ENCODE measurements at places on chromosomes 3 and 15.

DNA sequence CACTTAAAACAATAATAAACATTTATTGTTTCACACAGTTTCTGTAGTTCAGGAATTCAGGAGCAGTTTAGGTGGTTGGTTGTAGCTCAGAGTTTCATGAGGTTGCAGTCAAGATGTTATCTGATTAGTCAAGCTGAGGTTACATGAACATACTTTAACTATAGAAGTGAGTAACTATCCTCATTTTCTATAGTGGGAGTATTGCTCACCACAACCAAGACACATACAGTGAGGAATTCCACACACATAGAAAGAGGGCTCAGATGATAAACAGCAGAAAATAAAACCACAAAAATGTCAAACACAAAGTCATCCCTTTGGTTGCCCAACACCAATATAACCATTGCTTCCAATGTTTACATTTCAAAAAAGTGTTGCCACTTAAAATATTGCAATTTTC is 13.6 kb downstream of the SCN11A start:
- DNase-seq: no peak

- peak; percentile 20 for DNase-seq
Measured at GRCh38 chr15:70023064-70023768, 74.5 kb downstream of the TLE3 start.

GRCh38 chr15:98174286-98174685 is 213.8 kb downstream of the ARRDC4 start:
- no peak for DNase-seq

DNA sequence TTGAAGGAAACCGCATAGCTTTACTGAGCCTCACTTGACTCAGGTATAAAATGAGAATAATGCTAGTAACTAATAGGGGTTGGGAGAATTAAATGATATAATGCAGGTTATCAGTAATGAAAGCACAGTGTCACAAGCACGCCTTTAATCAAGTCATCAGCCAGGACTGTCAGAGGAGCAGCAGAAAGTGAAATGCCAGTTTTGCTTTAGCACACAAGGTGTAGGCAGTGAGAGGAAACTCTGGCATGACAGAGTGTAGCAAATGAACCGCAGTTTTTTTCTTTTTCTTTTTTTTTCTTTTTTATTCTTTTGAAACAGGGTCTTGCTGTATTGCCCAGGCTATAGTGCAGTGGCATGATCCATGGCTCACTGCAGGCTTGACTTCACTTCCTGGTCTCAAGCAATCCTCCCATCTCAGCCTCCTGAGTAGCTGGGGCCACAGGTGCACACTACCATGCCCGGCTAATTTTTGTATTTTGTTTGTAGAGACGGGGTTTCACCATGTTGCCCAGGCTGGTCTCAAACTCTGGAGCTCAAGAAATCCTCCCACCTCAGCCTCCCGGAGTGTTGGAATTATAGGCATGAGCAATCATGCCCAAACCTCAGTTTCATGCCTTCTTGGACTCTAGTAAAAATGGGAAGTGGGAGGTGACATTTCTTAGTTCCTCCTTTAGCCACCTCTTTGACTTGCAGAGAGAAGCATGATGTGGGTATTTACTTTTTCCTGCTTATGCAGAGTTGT is 9.7 kb upstream of the SCAANT1 start:
- no peak for DNase-seq

DNA sequence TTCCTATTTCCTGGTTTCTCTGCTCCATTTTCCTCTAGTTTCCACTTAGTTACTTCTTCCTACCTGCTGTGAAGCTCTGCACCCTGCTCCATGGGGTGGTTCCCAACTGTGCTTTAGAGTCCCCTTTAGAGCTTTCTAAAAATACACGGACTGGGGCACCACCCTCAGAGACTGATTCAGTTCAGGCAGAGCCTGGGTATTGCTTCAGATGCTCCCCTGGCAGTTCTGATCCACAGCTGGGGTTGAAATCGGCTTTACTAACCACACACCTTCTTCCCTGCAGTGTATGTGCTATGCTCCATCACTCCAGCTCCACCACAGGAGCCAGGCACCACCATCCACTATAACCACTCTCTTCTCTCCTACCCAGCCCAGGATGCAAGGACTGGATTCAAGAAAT is 12.6 kb downstream of the ANP32A start:
- DNase-seq: no peak

GRCh38 chr3:175029828-175030227 is 170.7 kb downstream of the NAALADL2 start:
- no peak for DNase-seq

DNA sequence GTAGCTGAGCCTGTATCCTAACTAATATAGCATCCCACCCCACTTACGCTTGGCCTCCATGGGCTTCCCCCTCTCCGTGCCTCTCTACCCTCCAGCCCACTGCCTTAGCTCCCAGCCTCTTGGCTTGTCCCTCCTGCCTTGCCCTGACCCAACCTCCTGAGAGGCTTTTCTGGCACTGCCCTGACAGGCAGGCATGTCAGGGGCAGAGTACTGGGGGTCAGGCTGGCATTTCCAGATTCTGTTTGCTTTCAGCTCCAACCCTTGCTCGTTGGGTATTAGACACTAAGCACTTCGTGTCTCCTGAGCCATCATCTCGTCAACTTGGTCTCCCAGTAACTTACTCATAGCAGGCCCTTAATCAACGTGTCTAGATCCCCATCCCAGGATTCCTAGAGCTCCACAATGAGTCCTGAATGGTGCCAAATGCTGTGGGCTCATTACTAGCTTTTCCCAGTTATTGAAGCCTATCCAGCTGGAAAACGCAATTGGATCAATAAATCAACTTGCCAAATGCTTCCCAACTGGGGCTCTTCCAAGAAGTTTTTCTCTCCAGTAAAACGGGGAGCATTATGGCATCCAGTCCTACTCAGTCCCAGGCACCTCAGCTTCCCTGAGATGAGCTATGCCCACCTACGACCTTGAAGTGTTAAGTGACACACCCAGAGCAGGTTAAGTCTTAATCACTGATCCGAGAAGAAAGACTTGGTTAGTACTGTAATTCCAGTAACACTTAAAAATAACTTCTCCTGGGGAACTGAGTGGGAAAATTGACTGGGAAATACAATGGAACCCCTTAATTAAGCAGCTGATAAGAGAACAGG is 78.5 kb upstream of the DLG1 start:
- no peak for DNase-seq

- DNase-seq: no peak
Measured at GRCh38 chr15:100129677-100130076, 212.1 kb downstream of the ADAMTS17 start.

- no peak for DNase-seq
Measured at GRCh38 chr3:52205727-52206372, 7.9 kb downstream of the ALAS1 start.

DNA sequence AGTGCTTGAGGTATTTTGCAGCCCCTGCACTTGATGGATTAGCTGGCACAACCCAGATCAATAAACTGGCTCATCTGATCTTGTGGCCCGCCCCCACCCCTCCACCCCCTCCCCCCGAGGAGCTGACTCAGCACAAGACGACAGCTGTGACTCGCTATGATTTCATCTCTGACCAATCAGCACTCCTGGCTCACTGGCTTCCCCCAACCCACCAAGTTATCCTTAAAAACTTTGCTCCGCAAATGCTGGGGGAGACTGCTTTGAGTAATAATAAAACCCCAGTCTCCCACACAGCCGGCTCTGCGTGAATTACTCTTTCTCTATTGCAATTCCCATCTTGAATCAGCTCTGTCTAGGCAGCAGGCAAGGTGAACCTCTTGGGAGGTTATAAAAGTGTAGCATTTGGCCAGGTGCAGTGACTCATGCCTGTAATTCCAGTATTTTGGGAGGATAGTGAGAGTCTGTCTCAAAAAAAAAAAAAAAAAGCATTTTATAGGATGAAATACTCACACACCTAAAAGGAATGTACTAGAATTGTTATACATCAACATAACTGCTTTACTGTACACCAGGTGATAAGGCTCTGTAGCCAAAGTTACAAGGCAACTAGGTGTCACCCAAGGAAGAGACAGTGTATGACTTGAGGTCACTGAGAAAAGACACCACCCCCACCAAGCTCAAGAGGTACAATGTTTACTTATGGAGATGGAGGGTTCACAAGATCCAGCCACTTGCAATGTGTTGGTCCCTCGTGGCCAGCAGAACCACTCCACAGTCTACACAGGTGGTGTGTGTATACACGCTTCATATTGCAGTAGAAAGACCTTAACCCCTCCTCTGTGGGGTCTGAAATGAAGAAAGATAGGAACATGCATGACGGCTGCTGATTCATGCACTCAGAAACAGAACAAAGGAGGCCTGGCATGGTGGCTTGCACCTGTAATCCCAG is 8.6 kb downstream of the ZNF445 start:
- peak; percentile 14 for DNase-seq

GRCh38 chr15:40253167-40253790 is 14.4 kb downstream of the PAK6 start:
- DNase-seq: no peak

- no peak for DNase-seq
Measured at GRCh38 chr3:15820911-15821310, 23.1 kb upstream of the ANKRD28 start.

DNA sequence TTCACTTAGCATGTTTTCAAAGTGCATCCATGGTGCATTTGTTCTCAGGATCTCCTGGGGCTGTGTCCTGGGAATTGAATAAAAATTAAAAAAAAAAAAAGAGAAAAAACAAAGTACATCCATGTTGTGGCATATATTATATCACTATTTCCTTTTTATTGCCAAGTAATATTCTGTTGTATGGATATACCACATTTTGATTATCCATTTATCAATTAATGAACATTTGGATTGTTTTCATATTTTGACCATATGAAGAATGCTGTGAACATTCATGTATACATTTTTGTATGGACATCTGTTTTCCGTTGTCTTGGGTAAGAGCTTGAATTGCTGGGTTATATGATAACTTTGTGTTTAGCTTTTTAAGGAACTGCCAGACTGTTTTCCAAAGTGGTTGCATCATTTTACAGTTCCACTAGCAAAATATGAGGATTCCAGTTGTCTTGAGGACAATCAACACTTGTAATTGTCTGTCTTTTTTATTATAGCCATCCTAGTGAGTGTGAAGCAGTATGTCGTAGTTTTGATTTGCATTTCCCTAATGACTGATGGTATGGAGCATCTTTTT is 44.5 kb downstream of the CTDSPL2 start:
- no peak for DNase-seq

DNA sequence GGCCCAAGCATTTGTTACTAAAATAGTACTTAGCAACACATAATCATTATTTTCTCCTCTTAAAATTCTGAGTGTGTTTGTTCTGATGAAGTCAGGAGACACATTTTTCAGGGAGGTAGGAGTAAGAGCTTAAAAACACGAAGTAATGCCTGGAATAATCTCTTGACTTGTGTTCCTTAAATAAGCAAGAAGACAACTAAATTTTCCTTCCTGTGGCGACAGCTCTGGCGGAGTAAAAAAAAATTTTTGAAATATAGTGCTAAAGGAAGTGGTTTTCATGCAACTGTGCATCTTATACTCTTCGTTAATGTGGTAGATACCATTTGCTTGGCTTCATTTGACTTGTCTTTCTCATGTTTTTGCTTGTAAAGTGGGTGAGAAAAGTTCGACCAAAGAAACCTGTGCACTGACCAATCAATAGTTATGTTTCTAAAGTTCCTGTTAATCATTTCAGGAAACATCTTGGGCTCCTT is 11.1 kb upstream of the MBNL1 start:
- no peak for DNase-seq

GRCh38 chr3:143751643-143752178 is 96.6 kb downstream of the SLC9A9 start:
- no peak for DNase-seq

GRCh38 chr15:80317389-80318182 is 65.6 kb upstream of the CTXND1 start:
- no peak for DNase-seq

GRCh38 chr3:190533511-190534281 is 19.8 kb downstream of the IL1RAP start:
- DNase-seq: no peak

DNA sequence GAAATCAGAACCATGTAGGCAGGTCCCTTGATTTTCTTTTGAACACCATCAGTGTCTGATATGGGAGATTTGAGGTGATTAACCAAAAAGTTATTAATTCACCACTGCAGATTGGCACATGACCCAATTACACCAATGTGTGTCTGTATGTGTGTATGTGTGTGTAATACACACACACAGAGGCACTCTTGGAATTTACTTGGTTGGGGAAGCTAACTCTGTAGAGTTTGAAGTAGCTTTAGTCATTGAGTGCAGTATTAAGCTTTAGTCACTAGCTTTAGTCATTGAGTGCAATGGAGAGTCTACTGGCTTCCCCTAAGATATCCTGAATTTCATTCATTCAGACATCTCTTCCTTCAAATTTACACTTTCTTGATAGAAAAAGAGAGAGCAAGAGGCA is 109.4 kb upstream of the C15orf61 start:
- no peak for DNase-seq

GRCh38 chr3:183074261-183074660 is 25.0 kb downstream of the MCCC1 start:
- DNase-seq: no peak

DNA sequence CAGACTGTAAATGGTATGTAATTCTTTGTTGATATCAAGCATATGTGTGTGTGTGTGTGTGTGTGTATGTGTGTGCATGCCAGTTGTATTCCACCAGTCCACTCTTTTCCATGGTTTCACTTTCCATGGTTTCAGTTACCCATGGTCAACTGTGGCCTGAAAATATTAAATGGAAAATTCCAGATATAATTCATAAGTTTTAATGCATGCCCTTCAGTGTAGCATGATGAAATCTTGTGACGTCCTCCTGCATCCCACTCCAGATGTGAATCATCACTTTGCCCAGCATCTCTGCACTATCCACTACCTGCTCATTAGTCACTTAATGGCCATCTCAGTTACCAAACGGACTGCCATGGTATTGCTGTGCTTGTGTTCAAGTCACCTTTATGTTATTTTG is 215.9 kb downstream of the GBE1 start:
- DNase-seq: no peak

GRCh38 chr3:143128227-143128955 is 8.8 kb downstream of the CHST2 start:
- DNase-seq: no peak

- DNase-seq: no peak
Measured at GRCh38 chr3:149332227-149332765, 1.1 kb downstream of the TM4SF18 start.

DNA sequence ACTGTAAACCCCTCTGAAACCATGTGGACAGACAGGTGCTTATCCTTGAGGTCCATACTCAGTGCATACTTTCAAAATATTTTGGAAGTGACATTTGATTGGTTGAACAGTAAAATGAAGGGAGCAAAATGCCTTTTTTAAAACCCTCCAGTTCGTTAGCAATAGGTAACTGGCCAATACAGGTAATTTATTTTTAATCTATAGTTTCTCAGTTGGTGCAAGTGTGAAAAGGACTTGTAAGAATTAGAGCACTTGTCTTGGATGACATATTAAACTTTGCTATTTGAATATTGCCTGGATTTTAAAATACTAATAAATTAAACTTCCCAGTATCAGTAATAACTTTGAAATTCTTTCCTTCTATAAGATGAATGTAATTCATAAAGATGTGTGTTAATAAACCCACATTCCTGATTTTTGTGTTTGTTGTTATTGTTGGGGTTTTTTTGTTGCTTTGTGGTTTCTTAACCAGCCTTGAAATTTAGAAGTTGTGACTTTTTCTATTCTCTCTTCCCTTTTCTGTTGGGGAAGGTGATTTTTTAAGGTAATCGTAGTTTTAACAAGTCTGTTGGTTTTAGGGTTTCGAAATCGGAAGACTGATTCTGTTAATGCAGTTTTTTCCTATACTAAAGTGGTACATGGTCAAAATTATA is 90.0 kb downstream of the STT3B start:
- no peak for DNase-seq

- no peak for DNase-seq
Measured at GRCh38 chr15:90789462-90789861, 72.3 kb downstream of the BLM start.

Measured in activated CD4-positive, alpha-beta T cell treated with anti-CD3 and anti-CD28 coated beads for 24 hours (primary cell).